ENCODE measurements at places on chromosomes 11 and 22.

GRCh38 chr11:21295508-21295907, 626.1 kb downstream of the NELL1 start:
- DNase-seq = no peak

DNA sequence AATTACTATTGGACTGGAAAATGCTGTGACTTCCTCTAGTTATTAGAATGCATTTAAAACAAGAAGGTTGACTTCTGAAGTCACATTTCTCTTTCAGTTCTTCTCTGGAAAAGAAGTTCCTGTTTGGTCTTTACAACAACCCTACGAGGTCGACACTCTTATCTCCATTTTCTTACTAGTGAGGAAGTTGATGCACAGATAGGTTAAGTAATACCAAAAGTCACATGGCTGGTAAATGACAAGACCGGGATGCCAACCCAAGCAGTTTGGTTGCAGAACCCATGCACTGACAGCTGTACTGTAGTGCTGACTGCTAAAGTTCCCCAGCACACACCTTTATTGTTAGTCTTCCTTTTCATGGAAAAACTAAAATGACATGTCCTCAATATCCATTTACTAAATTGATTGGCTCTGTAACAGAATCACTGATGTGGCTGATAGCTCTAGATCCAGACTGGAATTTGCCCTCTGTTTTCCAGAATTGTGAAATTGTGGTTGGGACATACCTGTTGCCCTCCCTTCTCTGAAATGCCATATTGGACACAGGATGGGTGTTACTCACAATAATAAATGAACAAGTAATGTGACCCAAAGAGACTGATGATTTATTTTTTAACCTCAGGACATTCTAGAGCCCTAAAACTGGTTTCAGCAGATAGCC, 9.4 kb upstream of the TECTA start:
- DNase-seq = no peak

GRCh38 chr11:68525336-68525735, 64.8 kb downstream of the PPP6R3 start:
- no peak for DNase-seq

DNA sequence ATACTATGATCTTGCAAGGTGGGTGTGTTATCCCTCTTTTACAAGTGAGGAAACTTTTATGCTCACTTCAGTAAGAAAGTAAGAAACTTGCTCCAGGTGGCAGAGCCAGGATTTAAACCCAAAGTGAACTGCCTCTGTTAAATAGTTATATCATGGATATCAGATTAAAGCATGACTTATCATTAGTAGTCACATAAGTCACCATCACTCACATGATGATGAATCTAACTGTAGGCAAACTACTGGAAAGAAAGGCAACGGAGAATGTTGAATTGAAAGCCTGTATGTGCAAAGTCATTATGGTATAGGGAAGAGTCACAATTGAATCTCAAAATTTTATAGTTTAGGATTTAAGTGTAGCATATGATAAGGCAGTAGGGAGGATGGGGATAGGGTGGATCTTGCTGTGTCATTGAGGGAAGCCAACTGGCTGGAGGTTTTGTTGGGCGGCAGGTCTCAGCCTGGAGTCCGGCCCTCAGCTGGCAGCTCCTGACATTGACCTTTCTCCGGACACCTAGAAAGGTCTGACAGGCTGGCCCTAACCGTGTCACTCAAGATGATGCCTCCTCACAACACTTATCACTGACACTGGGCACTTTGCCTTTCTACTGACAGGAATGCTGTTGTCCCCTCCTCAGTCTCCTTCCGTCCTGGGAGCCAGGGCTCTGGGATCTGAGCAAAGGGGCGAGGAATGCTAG, 98.3 kb downstream of the EMSY start:
- no peak for DNase-seq

GRCh38 chr22:40764763-40765441, 54.2 kb downstream of the SLC25A17 start:
- DNase-seq = no peak

- DNase-seq = no peak
Observed at GRCh38 chr22:43292630-43293018, 50.5 kb downstream of the SCUBE1 start.

- no peak for DNase-seq
Observed at GRCh38 chr11:78698612-78699011, 123.9 kb upstream of the NARS2 start.

DNA sequence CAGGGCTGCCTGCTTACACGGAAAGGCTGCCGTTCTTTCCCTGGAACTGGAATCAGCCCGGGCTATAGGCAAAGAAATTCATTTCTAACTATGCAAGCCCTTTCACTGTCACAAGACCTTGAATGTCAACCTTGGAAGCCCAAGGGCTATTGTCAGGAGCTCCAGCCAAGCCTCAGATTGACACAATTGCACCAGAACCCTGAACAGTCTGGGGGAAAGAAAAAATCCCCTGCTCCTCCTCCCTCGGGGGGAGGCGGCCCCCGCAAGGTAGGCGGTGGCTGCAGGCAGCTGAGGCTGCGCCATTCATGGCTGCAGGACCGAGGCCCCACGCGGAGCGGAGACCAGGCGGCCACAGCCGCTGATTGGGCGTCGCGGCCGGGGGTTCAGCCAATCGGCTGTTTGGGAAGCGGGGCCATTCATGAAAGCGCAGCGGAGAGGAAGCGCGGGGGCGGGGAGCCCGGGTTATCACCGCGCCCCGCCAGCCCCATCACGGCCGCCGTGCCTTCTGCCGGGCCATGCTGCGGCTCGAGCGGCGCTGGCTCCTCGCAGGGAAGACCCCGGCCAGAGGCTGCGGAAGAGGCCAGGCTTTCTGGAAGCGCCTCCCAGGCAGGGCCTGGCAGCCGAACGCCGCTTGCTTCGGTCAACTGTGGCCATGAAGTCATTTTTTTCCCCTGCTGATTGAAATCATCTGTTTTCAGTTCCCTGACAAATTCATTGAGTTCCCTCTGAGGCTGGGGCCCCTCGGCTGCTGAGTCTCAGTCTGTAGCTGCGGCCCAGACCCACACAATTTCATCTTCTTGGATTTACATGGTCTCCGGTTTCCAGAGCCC, 38.1 kb upstream of the LINC01488 start:
- DNase-seq = peak; percentile 76

DNA sequence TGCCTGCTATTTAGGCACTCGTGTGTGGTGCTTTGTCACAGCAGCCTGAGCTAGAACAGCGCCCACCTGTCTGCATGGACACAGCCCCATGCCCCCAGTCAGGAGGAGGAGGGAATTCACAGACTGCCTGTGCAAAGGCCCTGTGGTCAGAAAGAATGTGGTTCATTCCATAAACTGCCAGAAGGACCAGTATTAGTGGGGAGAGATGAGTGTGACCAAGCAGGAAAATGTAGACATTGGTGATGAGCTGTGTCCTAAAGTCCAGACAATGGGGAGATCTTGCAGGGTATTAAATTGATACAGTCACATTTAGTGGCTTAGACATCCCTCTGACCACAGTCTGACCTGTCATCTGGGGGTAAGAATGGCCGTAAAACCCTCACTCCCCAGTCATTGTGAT, 83.7 kb upstream of the LINC01488 start:
- DNase-seq = no peak

- DNase-seq = no peak
Observed at GRCh38 chr11:3055891-3056290, 1.3 kb downstream of the CARS1 start.

GRCh38 chr11:61797263-61797944, 4.7 kb downstream of the FEN1 start:
- DNase-seq = no peak

DNA sequence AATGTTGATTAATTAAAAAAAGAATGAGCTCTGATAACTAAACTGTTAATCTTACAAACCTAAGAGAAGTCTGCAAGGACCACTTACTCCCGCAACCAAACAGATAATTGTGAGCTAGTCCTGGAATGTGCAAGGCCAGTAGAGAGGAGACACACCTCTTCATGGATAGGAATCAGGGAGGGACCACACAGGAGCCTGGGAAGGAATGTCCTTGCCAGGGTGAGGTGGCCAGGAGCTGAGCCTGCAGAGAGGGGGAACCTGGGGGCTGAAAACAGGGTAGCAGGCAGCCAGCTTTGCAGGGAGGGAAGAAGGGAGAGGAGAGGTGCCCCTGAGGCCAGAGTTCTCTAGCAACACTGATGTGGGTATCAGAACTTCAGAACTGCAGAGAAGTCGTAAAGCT, 9.4 kb upstream of the NLRP10 start:
- DNase-seq = no peak

- no peak for DNase-seq
Observed at GRCh38 chr11:17612221-17613188, 65.4 kb downstream of the OTOG start.

GRCh38 chr11:61735391-61735790, 17.0 kb upstream of the MYRF start:
- DNase-seq = no peak

- DNase-seq = no peak
Observed at GRCh38 chr11:11076276-11076675, 218.4 kb upstream of the ZBED5 start.

- DNase-seq = no peak
Observed at GRCh38 chr11:27349919-27350318, 13.1 kb downstream of the CCDC34 start.

Measured in activated T-cell treated with anti-CD3 and anti-CD28 coated beads for 48 hours (primary cell).